Left lobe of liver (tissue), 2 donors: ENCODE measurements at places on chromosomes 4 and X. TPM values are rescaled to one million over a fixed set of nuclear protein-coding genes. Genes with fewer than 3 reads are reported as not detected.

The TMEM154 gene
- total RNA-seq, result 2.1 TPM

DNA sequence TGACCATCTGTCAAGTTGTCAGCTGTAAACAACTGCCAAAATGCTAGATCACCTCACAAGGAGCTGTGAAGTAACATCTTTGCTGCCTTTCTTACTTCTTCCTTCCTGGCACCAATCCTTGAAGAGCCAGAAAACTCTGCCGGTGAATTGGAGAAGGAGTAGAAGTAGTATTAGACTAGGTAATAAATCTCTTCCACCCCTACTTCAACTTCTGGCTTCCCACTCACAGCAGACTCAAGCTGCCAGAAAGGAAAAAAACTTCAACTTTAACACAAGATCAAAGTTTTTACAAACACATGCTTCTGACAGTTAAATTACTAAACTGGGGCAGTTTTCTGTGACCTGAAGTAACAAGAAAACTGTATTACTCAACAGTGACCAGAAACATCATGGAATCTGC, 164.7 kb upstream of the SLC7A11 start:
- DNase-seq, result no peak

GRCh38 chr4:83062739-83063138, 27.8 kb downstream of the COPS4 start:
- DNase-seq, result no peak

DNA sequence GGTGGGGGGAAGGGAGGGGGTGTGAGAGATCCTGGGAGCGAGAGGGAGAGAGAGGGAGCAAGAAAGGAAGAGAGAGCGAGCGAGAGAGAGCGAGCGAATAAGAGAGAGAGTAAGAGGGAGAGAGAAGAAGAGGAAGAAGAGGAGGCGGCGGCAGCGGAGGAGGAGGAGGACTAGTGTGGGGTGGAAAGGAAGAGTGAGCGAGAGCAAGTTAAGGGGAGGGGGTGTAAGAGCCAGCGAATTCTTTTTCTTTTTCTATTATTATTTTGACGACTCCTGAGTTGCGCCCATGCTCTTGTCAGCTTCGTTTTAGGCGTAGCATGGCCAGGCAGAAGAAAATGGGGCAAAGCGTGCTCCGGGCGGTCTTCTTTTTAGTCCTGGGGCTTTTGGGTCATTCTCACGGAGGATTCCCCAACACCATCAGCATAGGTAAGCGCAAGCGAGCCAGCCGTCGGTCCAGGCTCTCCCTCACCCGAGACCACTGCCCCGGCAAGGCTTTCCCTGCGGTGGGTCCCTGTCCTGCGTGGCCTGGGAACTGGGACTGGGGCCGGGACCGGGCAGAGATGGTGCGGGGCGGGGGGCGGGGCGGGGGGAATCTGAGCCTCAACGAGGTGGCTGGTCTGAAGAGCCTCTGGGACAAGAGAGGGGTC, at the start of gene GRIA3:
TSS of gene GRIA3 (plus strand) at position 60 of the 647 bp plus-strand sequence. CDS start at position 318, 258 bp downstream.
- DNase-seq, result no peak

GRCh38 chr4:153987291-153987690, 198.4 kb upstream of the SFRP2 start:
- no peak for DNase-seq

- DNase-seq, result no peak
These were observed 11.9 kb upstream of the NDUFC1 start for GRCh38 chr4:139314047-139314800.
